ENCODE measurements at places on chromosomes 6 and 20.

- DNase-seq: no peak
Observed at GRCh38 chr6:158769234-158769770, 49.9 kb downstream of the EZR start.

GRCh38 chr6:109079981-109080380 is 14.7 kb downstream of the SESN1 start:
- DNase-seq: no peak

- DNase-seq: no peak
Observed at GRCh38 chr20:25548613-25549086, 36.7 kb downstream of the NINL start.

GRCh38 chr20:17557675-17558006 is 12.2 kb upstream of the DSTN start:
- no peak for DNase-seq

DNA sequence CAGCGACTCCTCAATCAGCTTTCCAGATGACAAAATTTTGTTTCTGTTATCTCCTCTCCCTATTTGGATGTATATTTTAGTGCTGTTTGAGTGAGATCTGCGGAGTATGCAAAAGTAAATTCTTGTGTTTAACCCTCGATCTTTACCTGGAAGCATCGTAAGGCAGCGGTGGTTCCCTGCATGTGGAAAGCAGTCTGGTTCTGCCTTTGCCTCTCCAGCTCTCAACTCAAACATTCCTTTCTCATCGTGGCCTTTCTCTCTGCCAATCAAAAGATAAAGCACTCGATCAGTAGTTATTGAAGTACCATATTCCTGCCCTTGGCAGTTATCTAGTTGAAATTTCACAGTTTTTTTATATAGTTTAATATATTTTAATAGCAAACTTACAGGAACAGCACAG is 44.0 kb upstream of the BTN3A2 start:
- DNase-seq: no peak

GRCh38 chr20:22768266-22769178 is 184.2 kb upstream of the FOXA2 start:
- DNase-seq: no peak

DNA sequence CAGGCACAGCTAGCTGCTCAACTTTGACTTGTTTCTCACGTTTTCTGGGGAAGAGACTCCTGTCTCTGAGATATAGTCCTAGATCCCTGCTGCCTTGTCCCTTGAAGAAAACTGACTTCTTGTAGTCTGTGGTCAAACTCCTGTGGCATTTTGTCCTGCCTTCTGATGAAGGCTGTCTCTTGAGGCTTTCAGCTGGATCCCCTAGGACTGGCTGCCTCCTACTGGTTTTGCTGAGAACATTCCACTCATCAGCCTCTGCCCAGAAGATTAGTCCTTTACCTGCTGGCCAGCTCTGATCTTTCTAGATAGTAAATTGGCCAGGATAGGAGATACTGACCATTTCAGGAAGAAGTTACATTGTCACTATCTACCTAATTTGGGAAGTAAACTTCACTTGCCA is 71.9 kb upstream of the CNR1 start:
- peak; percentile 51 for DNase-seq

DNA sequence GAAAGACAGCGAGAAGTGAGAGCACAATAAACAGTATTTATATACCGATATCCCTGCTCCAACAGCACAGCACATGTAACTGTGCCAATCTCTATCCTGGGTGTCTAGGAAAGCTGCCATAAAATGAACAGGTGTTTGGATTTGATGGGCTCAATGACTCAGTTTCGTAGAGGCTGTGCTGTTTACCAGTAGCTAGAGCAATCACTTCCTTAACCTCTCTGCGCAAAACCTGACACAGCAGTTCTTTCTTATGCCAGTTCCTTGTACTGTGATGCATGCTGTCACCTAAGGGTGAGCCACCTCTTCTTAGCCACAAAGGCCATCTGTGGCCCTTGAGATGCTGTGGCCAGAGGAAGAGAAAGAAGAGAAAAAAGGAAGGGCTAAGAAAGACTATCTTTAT is 59.3 kb downstream of the SHPRH start:
- no peak for DNase-seq

- no peak for DNase-seq
Observed at GRCh38 chr6:23630726-23631635, 495.0 kb upstream of the NRSN1 start.

GRCh38 chr6:44264154-44265006 is 971 bp downstream of the NFKBIE start:
- DNase-seq: no peak

DNA sequence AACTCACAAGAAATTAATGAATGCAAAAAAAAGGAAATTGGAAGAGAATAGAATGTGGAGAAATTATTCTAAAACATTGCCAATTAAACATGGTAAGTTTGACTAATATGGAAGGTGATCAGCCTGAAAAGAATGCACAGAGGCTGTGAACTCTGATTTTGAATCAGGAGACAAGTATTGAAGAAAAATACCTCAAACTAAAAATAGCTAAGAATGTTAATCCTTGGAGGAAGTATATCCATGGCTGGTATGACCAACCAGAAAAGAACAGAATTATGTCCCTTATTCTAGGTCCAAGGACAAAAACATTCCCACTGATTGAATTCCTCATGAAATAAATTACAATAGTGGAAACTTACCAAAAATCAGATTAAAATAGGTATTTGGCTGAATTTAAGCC is 7.3 kb upstream of the RIMS1 start:
- no peak for DNase-seq

DNA sequence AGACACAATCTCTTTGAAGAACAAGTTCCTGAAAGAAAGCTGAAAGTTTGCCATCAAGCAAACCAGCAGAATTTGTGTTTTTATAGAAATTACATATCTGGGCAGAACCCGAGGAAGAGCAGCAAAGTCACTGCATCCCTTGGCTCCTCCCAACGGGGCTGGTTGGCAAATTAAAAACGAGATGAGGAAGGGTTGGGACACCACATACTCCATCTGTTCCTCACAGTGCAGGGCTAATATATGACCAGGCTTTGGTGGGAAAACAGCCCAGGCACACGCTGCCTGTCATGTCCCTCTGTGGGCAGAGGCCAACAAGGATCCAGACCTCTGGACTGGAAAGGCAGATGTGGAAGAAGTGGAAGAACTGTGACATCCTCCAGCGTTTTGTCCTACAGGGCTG is 607.3 kb downstream of the CDH26 start:
- DNase-seq: no peak

GRCh38 chr20:272718-273117 is 15.2 kb downstream of the DEFB132 start:
- no peak for DNase-seq

DNA sequence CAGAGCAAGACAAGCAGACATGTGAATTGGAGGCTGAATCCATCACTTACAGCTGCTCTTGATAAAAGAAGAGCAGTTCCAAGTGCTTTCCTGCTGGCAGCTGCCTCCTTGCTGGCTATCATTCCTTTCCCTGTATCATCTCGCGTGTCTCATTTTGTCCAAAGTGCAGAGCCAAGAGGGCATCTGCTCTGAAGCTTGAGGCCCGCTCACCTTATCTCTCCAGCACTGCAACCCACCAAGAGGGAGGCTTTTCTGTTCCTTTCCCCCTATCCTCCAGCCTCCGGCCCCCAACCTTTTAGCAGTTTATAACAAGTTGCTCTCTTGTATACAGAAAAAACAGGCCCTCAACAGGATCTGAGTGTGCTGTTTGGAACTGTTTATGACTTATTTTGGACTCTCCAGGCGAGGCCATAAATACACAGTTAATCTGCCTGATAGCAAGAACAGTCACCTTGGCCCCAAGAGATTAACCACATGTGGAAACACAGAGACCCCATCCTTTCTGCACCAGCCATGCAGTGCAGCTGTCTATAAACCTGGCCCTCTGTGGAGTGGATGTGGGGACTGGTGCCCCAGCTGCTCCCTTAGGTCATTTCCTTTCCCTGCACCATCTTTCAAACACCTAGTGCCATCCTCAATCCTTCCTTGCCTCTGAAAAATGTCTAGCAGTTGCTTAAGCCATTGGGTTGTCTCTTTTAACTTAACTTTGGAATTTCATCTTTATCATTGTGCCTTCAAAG is 172.5 kb upstream of the FERMT1 start:
- DNase-seq: no peak

DNA sequence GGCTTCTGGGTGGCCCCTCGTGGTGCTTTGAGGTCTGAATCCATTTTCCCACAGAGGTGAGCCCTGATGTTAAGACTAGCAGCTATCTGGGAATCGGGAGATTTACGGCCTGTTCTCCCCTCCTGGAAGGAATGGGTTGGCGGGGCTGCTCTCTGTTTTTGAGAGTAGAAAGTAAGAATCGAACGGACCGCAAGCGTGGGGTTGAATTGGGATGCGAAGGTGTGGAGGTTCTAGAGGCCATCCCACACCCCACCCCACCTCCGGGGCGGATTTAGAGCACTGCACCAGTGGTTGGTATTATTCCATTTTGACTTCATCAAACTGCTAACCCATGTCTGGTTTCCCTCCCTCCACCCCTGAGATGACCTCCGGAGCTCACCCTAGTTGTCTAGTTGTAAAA is 11.5 kb downstream of the PYGB start:
- DNase-seq: no peak

DNA sequence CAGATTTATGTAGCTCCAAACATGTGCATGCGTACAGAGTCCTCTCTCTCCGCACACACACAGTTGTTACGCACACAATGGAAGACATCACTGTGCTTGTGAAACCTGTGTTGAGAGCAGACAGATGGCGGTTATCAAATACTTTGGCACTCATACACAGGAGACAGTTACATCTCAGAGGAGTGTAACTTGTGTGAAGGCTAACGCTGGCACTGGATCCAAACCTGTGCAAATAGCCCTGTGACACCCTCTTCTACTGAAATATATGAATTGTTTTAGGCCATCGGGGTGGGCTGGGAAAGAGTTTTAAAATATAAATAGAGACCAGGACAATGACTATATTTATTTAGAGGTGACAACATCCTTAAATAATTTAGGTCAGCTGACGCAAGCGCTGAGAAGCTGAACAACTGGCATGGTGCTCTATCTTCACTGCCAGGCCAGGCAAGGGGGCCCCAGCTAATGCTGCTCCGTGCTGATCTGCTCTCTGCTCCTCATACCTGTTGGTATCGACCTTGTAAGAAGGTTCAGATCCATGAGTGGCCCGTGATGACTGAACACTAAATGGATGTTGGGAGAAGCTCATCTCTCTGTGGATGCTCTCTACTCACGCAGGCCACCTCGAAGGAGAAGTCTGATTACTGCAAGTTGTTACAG is 69.4 kb downstream of the FOXC1 start:
- DNase-seq: no peak

DNA sequence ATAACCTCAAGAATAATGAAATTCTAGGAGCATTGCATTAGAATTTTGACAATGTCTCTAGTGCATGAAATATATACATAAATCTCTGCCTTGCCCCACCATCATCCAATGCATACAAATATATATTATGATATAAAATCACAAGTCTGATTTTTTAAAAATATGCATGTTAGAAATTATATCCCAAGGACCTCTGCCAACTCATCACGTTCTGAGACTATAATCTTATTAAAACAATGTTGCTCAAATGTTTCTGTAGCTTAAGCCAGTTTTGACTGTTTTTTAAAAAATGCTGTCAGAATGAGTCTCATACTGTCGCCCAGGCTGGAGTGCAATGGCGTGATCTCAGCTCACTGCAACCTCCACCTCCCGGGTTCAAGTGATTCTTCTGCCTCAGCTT is 287.0 kb upstream of the SOX4 start:
- DNase-seq: no peak

DNA sequence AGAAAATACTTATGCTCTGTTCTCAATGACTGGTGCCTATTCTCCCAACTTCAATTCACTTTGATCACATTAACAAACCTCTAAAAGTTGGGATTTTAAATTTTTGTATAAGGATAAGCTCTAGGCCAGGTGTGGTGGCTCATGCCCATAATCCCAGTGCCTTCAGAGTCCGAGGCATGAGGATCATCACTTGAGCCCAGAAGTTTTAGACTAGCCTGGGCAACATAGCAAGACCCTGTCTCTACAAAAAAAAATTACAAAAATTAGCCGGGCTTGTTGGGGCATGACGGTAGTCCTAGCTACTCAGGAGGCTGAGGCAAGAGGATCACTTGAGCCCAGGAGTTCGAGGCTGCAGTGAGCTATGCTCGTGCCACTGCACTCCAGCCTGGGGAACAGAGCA is 3.9 kb downstream of the SSR1 start:
- no peak for DNase-seq

DNA sequence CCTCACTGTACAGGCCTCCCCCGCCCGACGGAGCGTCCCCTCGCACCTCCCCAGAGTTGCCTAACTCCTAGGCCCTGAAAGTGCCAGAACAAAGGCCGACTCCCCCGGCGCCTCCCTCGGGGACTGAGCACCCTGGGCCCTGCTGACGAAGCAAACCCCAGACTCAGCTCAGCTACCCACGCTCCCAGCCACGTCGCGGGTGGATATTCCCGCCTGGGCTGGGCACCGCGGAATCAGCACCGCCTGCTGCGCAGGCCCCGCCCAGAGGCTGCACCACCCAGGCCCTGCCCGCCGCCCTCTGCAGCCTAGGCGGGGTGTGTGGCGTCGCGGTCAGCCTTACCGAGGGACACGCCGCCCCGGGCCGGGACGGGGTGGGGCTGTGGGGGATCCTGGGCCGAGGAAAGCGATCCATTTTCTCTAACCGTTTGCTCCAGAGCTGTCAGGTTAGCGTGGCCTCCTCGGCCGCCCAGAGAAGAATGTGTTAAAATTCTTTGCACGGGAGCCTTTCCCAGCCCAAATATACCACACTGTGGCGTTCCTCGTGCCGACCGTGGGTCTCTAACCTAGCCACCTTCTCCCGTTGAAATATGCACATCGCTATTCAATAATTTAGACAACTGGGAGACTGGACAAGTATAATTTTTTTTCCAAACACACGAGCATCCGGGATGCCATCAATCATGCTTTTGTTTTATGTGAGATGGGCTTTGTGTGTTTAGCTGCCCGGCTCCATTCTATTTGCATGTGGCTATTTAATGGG is 31.4 kb downstream of the TFAP2A start:
- peak; percentile 49 for DNase-seq

GRCh38 chr6:112660626-112661025 is 313.5 kb downstream of the RFPL4B start:
- DNase-seq: no peak

- DNase-seq: peak; percentile 21
Observed at GRCh38 chr6:134123666-134124208, 71.3 kb upstream of the SLC2A12 start.

DNA sequence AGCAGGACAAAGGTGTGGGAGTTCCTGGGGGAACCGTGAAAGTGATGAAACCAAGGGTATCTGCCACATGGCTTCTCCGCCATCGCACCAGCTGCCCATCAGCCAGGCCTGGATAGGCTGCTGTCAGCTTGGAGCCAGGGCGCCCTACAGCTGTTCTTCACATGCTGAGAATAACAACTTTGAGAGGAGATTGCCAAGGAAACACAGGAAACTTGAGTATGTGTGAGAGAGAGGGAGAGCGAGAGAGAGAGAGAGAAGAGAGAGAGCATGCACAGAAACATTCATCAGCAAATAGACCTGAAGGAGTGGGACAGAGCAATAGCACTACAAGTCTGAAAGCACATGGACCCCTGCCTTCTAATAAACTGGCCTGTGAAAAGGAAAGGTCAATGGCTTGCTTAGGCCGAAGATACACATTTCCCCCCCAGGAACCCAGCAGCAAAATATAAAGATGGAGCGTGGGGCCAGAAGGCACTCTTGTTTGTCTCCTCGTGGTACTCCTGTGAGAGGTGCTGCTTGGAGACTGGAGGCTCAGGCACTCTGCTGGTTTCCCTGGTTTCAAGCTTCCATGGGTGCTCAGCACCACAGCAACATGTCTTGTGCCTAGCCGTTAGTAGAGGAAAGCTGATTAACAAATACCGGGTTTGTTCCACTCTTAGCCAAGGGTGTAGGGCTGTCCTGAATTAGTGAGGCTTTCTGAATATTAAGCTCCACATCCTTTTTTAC is 53.0 kb downstream of the SNAP25 start:
- DNase-seq: no peak

GRCh38 chr20:25090492-25091429 is 8.8 kb upstream of the VSX1 start:
- DNase-seq: no peak
